ENCODE measurements at places on chromosomes 4 and X.

DNA sequence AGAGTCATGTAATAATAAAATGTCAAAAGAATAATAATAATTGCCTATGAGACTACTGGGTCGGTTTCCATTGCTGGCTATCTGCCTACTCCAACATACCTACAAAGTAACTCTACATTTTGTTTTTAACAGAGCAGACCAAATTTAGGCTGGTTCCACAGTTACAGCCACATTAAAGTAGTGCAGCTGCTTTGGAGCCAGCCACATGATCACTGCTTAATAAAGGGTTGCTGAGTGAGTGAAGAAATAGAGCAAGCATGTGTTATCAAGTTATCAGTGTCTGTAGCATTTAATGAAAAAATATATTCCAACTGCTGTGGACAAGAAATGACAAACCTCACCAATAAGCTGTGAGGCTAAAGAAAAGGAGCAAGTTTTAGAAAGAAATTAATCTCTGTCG is 782.3 kb downstream of the PCDH18 start:
- no peak for DNase-seq

DNA sequence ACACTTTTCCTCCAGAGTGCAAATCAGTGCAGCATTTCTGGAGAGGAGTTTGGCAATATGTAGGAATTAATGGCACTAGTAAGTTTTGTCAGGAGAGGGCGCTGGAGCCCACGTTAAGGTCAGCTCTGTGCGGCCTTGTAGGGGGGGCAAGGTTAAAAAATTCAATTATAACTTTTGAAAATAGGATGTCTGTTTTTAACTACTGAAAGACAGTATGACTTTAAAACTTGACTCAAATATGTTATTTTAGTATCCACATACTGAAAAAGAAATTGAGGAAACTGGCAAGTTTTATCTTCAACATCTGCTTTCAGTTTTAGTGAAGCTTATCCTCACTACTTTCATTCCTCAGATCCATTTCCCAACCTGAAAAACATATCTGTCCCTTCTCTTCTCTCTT is 30.9 kb upstream of the HSD17B13 start:
- peak; percentile 4 for DNase-seq

DNA sequence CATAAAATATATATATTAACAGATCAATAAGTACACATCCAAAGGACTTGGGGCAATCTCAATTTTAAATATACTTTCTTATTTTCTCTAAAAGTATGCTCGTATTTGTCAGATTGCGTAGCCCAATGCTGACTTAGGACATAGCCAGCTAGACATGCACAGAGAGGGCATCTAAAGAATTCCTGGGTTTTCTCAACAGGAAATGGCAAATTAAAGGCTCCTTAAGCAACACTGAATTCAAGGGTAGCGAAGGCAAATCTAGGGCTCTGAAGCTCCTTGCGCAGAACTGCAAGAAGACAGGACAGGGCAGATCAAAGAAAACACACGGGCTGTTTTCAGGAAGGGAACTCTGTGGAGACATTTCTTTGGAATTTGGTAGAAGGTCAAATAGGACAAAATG is 94.6 kb upstream of the FTHL17 start:
- no peak for DNase-seq

GRCh38 chrX:150548684-150549083 is 19.7 kb upstream of the MTM1 start:
- no peak for DNase-seq

DNA sequence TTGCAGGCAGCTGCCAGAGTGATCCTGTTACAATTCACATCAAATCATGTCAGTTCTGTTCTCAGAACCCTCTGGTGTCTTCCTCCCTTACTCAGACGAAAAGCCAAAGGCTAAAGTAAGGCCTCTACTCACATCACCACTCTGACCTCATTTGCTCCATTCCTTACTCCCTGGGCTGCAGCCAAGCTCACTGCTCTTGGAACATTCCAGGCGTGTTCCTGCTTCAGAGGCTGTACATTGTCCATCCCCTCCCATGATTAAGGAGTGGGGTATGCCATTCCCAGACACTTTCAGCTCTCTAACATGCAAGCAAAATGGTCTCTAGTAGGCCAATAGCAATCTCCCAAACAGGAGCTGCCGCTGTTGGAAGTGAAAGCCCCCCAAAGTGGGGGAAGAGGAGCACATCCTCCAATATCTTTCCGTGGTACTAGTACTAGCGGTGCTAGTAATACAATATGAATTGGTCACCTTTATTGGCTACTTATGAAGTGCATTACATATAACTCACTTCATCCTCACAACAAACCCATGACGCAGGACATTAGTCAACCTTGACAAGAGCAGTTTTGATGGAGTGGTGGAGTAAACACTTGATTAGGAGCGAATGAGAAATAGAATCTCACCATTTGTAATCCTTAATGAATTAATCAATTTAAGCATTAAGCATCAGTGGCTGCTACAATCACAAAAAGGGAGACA is 15.0 kb downstream of the GAB3 start:
- DNase-seq = no peak

GRCh38 chr4:98210281-98210680 is 50.9 kb upstream of the RAP1GDS1 start:
- DNase-seq = no peak

DNA sequence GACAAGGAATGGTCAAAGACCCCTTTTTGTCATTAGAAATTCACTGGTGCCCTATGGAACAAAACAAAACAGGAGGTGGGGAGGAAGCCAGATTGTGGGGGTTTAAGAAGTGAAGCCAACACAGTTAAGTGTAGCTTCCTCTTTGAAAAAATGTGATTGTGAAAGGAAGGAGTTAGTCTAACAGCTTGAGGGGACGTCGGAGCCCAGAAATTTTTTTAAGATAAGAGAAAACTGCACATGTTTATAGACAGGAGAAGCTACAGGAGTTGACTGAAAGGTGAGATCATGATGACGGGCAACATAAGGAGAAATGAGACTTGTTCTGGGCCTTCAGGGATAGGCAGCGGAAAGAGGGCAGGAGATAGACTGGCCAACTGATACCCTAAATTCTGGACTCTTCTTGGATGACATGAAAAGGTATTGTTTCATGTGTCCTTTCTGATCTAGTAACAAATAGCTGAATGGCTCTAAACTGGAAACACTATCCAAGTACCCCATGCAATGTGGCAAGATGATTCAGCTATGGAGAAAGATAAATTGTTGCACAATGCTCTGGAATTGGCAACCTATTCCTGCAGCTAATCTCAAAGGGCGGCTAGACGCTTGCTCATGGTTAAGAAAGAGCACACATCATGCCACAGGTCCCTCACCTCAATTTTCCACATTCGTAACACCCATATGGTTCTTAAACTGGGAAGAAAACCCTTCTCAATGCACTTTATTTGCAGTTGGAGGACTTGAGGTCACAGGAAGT is 3.7 kb upstream of the HDAC8 start:
- DNase-seq = no peak

GRCh38 chr4:33073811-33074210 is 2353.6 kb downstream of the PCDH7 start:
- no peak for DNase-seq
